ENCODE measurements at places on chromosomes 3 and 15.

GRCh38 chr3:108487439-108487838, 23.0 kb downstream of the MYH15 start:
- DNase-seq = no peak

GRCh38 chr3:46948830-46949671, 27.5 kb downstream of the CCDC12 start:
- DNase-seq = no peak

- DNase-seq = no peak
Observed at GRCh38 chr3:170865209-170866094, 4.5 kb downstream of the RPL22L1 start.

- no peak for DNase-seq
Observed at GRCh38 chr3:89521328-89521727, 413.9 kb downstream of the EPHA3 start.

GRCh38 chr3:154786724-154787123, 293.4 kb upstream of the MME start:
- DNase-seq = no peak

GRCh38 chr3:183907176-183907575, 22.5 kb upstream of the PARL start:
- no peak for DNase-seq

DNA sequence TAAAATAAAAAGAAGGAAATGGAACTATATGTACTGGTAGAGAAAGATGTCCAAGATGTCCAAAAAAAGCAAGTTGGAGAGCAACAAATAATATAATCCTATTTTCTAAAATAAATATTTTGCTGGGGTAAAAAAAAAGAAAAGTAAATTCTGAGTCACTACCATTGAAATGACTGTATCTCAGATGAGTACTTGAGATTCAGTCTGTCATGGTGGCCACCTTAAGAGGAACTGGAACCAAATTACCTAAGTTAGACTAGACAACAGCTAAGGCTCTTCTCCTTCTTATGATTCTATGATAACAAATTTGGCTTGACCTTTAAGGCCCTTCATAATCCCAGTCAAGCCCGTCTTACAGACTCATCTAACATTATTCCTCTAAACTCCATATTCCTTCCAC, 270.6 kb upstream of the HES1 start:
- DNase-seq = no peak

DNA sequence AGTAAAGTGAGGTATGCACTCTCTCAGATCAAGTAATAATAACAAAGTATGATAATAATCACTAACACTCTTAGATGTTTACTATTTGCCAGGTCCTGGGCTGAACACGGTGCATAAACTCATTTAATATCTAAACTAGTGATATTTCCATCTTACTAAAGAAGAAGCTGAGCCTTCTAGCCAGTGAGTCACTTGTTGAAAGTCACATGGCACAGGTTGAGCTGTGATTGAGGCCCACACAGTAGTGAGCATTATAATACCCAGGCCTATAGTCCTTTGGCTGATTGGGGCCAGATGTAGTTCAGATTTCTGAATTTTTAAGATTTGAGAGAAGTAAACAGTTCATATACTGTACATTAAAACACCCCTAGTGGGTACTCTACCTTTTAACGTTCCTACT, 93.2 kb upstream of the CCDC80 start:
- DNase-seq = no peak

DNA sequence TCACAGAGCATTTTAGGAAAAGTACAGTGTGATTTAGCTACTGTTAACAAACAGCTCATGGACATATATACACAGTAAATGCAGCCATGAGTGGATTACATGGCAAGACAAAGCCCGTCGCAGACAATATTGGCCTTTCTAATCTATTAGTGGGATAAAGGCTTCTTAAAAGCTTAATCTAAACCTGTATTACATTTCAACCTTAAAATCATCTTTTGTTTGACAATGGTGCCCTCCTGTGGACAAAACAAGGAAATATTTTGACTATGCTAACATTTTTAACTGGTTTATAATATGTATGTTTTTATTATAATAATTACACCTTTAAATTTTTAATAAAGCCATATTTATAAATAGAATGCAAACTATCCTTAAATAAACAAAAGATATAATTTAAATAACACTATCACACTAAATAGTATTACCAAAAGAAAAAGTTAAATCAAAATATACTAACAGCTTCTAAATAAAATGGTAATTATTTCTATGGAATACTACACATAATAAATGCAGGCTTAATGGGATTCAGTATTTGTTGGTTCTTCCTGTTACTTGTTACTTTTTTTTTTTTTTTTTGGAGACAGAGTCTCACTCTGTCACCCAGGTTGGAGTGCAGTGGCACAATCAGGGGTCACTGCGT, 38.6 kb downstream of the TAFA4 start:
- DNase-seq = peak; percentile 65

- DNase-seq = no peak
Observed at GRCh38 chr3:169744366-169745054, 20.4 kb downstream of the TERC start.
